ENCODE measurements at places on chromosomes 5 and 9. TPM values are rescaled to one million over a fixed set of nuclear protein-coding genes. Genes with fewer than 3 reads are reported as not detected.

TMC1 gene
- total RNA-seq: not detected

DNA sequence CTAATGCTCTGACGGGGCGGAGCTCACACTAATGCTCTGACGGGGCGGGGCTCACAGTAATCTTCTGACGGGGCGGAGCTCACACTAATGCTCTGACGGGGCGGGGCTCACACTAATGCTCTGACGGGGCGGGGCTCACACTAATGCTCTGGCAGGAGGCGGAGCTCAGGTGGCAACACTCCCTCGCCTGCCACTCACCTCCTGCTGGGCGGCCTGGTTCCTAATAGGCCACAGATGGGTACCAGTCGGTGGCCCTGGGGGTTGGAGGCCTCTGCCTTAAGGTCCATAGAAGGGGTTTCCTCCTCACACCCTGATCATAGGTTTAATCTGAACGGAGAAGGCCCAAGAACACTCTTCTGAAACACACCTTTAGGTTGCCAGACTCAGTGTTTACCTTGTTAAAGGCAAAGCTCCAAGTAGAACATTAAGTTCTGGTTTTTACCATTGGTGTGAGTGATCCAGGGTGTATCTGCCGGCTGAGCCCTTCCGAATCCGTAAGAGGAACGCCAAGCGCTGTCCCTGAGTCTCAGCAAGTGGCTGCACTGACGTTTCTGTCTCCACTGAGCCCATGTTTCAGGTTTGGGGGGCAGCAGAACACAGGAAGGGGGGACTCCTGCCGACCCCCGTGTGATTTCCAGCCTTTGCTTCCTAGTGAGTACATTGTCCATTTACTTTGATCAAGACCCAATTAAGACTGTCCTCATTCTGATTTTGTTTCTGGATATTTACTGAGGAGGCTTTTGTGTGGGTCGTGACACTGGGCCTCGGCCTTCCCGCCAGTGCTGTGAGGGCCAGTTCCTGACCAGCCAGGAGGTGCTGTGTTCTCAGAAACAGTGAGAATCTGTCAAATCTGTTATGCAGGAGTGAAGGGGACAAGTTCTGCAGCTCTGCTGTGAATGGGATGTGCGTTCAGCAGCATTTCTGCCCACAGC lies 24.6 kb upstream of the LRRC14B start:
- no peak overlapping the region for H3K4me3 ChIP-seq
- H3K27ac ChIP-seq: no peak overlapping the region
- no peaks in the 10 kb centered on the region for H3K4me1 ChIP-seq
- no peaks in the 10 kb centered on the region for H3K36me3 ChIP-seq

DNA sequence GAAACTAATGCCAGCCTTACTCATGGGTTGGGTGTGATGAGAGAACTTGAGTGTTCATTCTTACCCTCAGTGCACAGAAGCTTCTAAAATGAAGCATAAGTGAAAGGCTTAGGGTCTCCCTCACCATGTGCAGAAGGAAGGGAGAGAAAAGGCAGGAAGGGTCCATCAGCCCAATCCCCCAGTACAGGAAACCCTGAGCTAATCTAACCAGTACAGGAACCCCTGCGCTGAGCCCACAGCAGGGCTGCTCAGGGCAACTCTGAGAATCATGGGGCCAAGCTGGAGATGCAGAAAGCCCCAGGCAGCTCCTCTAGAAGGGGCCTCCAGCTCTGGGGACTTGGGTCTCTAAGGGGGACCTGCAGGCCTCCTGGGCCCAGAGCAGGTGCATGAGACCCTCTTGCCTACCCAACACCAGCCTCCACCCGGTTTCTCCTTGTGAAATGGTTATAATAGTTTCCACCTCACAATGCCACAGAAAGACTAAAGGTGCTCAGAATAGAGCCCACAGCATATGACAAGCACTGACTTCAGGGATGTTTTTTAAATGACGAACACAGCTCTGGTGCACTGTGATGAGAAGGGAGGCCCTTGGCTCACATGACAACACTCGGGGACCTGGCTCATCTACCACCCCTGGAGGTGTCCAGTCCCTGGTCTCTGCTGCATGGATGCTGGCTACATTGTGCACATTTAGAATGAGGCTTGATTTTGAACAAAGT lies 190.1 kb downstream of the ACTL7B start:
- H3K27ac ChIP-seq: no peak overlapping the region
- H3K27me3 ChIP-seq: no peaks in the 10 kb centered on the region
- H3K4me1 ChIP-seq: no peaks in the 10 kb centered on the region
- H3K36me3 ChIP-seq: no peaks in the 10 kb centered on the region
- H3K4me3 ChIP-seq: no peak overlapping the region

- H3K27ac ChIP-seq: no peak overlapping the region
- no peak for DNase-seq
- no peaks in the 10 kb centered on the region for H3K4me1 ChIP-seq
- no peaks in the 10 kb centered on the region for H3K36me3 ChIP-seq
- no peak overlapping the region for H3K4me3 ChIP-seq
Observed at GRCh38 chr9:107929443-107929842, 439.9 kb upstream of the KLF4 start.

GRCh38 chr5:170195961-170196360 lies 36.8 kb upstream of the C5orf58 start:
- no peak overlapping the region for H3K27ac ChIP-seq
- H3K27me3 ChIP-seq: no peaks in the 10 kb centered on the region
- H3K4me1 ChIP-seq: no peaks in the 10 kb centered on the region
- no peaks in the 10 kb centered on the region for H3K36me3 ChIP-seq
- DNase-seq: no peak
